ENCODE measurements at places on chromosomes 13 and 19.

DNA sequence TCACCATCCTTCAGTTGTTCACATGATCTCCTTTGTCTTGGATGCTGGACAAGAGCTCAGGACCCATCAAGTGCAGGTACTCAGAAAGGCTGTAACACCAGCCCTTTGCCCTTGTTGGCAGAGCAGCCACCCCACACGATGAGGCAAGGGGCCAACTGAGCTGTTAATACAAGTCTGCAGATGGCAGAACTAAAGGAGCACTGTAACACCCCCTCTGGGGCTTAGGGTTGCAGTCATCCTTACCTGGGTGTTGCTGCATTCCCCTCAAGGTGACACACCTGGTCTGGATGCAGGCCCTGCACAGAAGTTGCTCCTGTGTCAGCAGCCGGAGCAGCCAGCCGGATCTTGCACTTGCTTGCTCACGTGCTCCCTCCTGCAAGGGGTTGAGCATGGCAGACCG, 52.0 kb downstream of the STARD13 start:
- no peak for DNase-seq

- no peak for DNase-seq
Measured at GRCh38 chr13:106029676-106030290, 505.7 kb downstream of the EFNB2 start.

DNA sequence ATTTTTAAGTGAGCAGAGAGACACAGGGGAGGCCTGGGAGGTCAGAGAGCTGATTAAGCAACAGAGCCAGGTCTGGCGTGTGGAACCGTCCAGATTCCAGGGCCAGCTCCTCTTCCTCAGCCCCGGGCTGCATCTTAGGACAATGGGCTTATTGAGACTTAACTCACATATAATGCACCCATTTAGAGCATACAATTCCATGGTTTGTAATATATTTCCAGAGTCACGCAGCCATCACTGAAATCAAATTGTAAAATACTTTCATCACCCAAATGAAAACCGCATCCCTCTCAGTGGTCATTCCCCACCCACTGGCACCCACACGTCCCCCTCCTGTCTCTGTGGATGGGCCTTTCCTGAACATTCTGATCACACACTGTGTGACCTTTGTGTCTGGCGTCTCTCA, 2.1 kb upstream of the HMG20B start:
- DNase-seq: no peak

DNA sequence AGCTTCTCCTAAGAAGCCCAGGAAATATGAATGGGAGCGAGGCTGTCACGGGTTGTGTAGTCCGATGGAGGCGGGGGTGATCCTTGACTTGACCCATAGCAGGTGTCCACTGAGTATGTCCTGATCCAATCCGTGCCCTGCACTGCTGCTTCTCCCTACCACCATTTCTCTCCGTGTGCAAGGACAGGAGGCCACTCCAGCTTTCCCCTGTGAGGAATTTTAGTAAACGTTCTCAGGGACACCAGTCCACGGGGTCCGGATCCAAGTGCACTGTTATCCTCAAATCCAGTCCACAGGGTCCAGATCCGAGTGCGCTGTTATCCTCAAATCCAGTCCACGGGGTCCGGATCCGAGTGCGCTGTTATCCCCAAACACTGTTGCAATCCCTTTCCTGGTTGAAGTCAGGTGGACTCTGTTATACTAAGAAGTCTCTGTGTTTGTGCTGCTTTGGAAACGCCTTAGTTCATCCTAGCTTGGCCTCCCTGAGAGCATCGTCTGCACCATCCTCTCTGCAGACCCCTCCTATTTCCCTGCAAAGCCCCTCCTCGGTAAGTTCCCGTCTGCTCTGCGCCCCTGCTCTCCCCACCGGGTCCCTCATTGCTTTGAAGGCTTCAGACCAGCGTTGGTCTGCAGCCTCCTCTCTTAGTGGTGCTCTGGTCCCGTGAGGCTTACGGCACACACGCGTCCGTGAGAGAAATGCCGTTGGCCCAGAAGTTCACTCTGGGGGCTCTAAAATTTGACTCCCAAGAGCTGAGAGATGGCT, 303.5 kb downstream of the TEX29 start:
- no peak for DNase-seq

DNA sequence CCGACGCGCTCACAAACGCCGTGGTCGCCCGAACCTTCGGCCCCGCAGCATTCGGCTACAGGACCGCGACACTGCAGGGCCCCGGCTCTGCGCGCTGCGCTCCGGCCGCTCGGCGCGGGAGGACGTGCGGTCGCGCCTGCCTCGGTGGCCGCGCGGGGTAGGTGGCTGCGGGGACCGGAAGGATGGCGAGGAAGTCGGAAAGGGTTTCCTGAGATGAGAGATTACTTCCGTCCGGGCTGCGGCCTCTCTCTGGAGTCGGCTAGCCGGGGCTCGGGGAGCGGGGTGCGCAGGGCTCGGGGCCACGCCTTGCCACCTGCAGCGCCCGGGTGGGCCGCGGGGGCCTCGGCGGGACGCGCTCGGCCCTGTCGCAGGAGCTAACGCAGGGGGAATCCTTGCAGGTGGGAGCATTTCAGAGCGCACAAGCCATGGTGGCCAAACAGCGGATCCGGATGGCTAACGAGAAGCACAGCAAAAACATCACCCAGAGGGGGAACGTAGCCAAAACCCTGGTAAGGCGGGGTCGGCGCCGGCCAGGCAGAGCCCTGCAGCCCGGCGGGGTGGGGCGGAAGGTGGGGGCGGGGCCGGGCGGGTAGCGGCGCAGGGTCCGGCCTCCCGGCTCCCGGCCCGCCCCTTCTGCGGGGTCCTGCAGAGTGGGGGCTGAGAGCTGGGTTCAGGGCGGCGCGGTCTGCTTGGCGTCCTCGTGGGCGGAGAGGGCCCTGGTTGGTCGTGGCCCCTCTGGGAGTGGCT, at the start of gene SERP2:
TSS of gene SERP2 (plus strand) at position 224 of the 747 bp plus-strand sequence. CDS start at position 426, 202 bp downstream.
- DNase-seq: no peak

GRCh38 chr13:49315036-49315565, 67.4 kb downstream of the CDADC1 start:
- DNase-seq: no peak

- DNase-seq: no peak
Measured at GRCh38 chr13:47696674-47697073, 304.4 kb downstream of the SUCLA2 start.

DNA sequence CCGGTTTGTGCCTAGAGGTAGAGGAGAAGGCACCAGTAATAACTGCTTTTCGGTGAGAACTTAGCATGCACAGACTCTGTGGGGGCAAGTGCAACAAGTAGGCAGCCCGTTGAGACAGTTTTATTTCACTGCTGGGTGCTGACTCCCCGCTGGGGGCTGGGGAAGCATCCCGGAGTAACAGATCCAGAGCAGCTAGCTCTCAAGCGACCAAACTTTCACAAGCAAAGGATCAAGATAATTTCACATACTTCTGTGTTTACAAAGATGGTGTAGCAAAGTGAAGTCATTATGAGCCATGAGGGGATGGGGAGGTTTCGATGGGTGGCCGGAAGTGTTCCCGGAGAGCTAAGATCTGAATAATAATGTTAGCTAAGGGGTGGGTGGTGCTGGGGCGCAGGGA, 2.8 kb downstream of the NACC1 start:
- DNase-seq: no peak

- no peak for DNase-seq
Measured at GRCh38 chr13:95298169-95298965, 2.9 kb downstream of the ABCC4 start.

GRCh38 chr13:97933776-97934175, 19.7 kb upstream of the IPO5 start:
- no peak for DNase-seq

GRCh38 chr13:99289674-99290337, 17.4 kb downstream of the GPR183 start:
- no peak for DNase-seq

DNA sequence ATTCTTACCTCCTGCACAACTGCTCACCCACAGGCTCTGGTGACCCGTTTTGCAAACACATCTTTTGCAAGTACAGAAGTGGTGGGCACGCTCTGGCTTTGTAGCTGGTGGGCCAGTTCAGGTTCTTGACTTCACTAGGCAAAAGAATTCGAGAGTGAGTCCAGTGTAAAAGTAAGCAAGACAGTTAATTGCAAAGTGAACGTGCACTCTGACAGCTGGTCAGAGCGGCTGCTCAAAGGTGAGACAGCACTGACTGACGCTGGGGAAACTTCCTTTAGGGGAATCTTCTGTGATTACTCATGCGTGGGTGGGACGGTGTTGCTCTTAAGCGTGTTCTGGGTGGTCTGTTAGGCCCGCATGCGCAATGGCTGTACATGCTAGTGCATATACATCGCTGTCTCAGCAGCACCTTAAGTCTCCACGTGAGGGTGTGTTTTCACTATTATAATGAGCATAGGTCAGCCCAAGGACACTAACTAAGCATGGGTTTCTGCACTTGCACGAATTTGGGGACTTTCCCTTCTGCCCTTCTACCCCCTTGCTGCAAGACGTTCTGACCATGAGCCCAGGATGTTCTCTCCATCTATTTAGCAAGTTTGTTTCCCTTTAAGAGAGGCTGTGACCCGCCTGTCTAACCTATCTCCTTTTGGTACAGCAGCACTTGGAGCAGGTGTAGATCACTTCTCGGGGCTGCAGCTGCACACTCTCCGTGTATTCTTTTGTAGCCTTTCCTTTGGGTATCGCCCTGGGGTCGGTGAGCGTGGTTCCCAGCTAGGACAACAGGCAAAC, 30.2 kb upstream of the CD33 start:
- peak; percentile 19 for DNase-seq

GRCh38 chr13:88824218-88824617, 1153.0 kb downstream of the SLITRK5 start:
- DNase-seq: no peak

DNA sequence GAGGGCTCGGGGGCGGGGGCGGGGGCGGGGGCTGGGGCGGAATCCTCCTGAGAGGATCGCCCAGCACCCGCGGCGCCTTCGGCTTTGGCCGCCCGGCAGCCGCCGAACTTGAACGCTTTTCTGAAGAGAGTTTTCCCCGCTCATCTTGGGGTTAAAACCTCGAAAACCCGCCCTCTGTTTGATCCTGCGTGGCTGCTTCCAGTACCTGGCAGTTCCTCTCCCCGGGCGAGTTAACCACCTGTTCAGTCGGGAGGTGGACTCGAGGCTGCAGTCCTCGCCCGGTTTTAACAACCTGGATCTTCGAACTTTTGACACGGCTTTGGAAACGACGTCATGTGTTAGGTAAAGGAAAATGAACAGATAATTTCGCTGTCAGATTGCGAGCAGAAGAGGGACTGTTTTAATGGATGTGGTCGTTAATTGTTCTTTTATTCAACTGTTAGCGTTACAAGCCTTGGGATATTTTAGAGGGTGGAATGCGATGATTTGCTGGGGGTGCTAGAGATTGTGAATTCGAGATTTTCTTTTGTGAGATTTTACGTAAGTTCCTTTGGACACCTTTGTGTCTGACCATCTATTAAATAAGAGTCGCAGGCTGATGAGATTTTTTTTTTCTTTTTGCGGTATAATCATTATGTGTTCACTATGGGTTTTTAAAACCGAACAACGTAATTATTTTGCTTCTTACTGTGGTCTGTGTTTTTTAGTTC, 1.0 kb downstream of the FNDC3A start:
- peak; percentile 55 for DNase-seq

DNA sequence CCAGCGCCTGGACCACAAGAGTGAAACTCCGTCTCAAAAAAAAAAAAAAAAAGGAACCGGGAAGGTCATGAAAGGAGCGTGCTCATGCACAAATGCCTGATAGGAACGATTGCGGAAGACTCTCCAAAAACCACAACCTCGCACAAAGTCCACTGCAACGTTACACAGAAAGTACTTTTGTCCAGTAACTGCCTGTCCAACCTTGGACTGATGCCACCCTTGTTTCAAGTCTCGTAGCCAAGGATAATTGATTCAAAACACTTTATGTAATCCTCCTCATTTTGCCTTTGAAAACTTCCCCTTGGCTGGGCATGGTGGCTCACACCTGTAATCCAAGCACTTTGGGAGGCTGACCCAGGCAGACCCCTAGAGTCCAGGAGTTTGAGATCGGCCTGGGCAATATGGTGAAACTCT, 13.7 kb downstream of the LGALS7 start:
- no peak for DNase-seq

DNA sequence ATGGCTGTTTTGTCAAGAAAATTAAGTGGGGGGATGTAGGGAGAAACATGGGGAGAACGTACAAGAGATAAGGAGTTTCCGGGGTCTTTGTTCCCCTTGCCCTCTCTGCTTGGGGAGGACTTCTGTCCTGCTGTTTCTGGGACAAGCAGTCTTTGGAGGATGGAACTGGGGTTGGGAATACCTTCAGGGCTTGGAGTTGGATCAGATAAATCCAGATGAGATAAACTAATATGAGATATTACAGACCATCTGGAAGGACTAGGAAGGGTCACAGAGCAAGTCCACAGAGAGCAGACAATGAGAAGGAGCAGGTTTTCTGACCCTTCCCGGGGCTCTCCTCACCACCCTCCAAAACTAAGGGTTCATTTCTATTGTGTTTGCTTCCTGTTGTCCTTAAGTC, 237.5 kb downstream of the TSHZ3 start:
- DNase-seq: no peak

Measured in GM12864 (cell line).